H54 (cell line): ENCODE measurements at places on chromosomes 5 and 9.

DNA sequence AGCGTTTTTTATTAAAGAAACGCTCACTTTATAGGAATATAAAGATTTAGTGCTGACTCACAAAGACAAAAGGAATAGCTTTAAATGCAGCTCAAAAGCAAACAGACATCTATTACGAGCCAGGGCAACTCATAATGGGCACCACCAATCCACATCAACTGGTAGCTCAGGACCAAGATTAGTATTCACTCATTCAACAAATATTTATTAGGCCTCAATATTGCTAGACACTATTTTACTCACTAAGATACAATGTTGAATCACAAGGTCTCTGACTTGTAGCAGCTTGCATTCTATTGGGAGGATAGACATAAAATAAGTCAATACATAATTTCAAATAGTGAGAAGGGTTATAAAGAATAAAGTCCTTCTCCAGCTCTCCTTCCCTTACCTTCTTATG, 8.0 kb upstream of the MAN2A1 start:
- DNase-seq = no peak

GRCh38 chr9:124781967-124782660, 5.2 kb downstream of the OLFML2A start:
- no peak for DNase-seq

- DNase-seq = no peak
Measured at GRCh38 chr5:121384359-121384758, 467.3 kb upstream of the FTMT start.

DNA sequence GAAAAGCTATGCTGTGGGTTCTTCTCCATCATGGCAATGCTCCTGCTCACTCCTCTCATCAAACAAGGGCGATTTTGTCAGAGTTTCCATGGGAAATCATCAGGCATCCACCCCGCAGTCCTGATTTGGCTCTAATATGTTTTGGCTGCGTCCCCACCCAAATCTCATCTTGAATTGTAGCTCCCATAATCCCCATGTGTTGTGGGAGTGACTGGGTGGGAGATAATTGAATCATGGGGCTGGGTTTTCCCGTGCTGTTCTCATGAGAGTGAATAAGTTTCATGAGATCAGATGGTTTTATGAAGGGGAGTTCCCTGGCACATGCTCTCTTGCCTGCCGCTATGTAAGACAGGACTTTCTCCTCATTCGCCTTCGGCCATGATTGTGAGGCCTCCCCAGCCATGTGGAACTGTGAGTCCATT, 163.8 kb downstream of the GADD45G start:
- DNase-seq = no peak

DNA sequence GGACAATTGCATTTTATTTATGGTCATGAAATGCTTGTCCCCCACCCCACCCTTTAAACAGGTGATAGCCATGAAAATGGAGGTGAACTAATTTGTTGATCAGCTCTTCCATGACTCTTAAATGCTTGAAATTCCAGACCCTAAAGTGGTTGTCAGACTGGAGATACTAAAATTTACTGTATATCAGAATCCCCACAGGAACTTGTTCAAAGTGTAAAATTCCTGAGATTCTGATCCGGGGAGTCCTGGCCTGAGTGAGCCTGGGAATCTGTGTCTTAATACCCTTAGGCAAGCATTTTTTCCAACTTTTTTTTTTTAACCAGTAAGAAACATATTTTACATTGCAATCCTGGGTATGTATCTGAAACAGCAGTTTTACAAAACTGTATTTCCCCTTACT, 4.7 kb downstream of the SKP2 start:
- DNase-seq = no peak

DNA sequence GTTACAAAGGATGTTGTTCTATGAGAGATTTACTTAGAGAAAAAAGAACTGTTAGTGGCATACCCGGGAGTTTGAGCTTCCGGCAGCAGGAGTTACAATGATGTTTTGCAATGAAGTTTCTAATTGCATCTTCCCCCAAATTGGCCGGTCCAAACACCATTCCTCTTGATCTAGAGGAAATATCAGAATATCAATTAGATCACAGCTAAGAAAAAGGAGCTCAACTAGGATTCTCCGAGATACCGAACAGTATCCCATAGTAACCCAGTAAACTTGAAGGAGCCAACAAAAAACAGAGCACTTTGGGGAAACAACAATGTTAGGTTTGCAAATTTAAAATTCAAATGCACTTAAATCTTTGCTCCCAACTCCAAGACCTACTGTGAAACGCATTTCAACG, 159.5 kb downstream of the TRPM6 start:
- no peak for DNase-seq

- no peak for DNase-seq
Measured at GRCh38 chr5:58706736-58707135, 123.9 kb downstream of the RAB3C start.

GRCh38 chr5:108251350-108251749, 130.5 kb downstream of the FBXL17 start:
- DNase-seq = no peak

GRCh38 chr9:104256031-104256695, 162.1 kb downstream of the SMC2 start:
- DNase-seq = no peak

- DNase-seq = no peak
Measured at GRCh38 chr9:3879726-3880505, 354.1 kb upstream of the RFX3 start.
